ENCODE measurements at places on chromosomes 4 and X. TPM values are rescaled to one million over a fixed set of nuclear protein-coding genes. Genes with fewer than 3 reads are reported as not detected.
A peak's percentile ranks its signal among the peaks of the same experiment; 100 is the strongest.

Gene TMPRSS11F
- polyA plus RNA-seq: not detected

DNA sequence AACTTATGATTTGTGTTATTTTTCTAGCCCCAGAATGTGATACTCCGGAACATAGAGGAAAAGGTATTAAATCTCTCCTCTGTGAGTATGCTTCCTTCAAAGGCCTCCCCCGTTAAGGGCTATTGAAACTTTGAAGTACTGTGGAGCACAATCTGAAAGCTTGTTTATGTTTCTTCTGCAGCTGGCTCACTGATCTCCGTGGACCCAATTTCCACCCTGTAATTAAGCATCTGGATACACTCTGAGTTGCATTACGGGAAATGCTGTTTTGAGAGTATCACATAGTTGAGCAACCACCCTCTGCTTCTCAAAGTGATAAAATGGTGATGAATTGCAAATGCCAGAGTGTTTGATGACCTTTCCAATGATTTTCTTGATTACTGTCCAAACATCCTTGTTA lies 296.8 kb upstream of the PABPC5 start:
- no peak overlapping the region for H3K27ac ChIP-seq
- H3K4me1 ChIP-seq: no peaks in the 10 kb centered on the region
- H3K4me3 ChIP-seq: no peak overlapping the region
- no peaks in the 10 kb centered on the region for H3K27me3 ChIP-seq

GRCh38 chrX:43643662-43644061 lies 12.4 kb upstream of the MAOA start:
- no peak for DNase-seq
- peaks cover 1% of the 10 kb centered on the region for H3K4me1 ChIP-seq
- no peaks in the 10 kb centered on the region for H3K36me3 ChIP-seq
- no peak overlapping the region for H3K27ac ChIP-seq

Gene SPP1
- polyA plus RNA-seq: not detected

Gene CT45A2
- not detected for polyA plus RNA-seq

Gene ASIC5
- not detected for polyA plus RNA-seq

Gene IQCM
- not detected for polyA plus RNA-seq

DNA sequence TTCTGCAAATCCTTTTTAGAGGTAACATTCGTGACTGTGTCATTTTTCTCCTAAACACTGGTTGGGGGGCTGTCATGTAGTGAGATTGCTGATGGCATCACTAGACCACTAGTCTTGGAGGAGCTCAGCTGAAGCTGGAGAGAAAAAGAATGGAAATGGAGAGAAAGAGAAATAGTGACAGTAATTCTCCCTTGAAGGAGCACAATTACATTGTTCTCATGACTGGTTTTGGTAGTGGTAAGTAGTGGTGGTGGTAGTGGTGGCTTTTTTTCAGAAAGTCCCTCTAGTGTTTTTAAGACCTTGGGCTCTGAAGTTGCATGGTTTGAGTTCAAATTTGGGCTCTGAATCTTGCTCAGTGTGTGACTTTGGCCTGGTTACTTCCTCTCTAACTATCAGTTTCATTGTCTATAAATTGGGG lies 99.8 kb downstream of the LARP7 start:
- peaks cover 10% of the 10 kb centered on the region for H3K4me1 ChIP-seq
- peak overlapping the region; percentile 78 for H3K27ac ChIP-seq
- no peak overlapping the region for H3K4me3 ChIP-seq
- H3K27me3 ChIP-seq: no peaks in the 10 kb centered on the region
- no peak for DNase-seq

Gene KLB
- 0.10 TPM for polyA plus RNA-seq

Gene TXK
- 0.33 TPM for polyA plus RNA-seq

Gene STK32B
- 0.27 TPM for polyA plus RNA-seq

DNA sequence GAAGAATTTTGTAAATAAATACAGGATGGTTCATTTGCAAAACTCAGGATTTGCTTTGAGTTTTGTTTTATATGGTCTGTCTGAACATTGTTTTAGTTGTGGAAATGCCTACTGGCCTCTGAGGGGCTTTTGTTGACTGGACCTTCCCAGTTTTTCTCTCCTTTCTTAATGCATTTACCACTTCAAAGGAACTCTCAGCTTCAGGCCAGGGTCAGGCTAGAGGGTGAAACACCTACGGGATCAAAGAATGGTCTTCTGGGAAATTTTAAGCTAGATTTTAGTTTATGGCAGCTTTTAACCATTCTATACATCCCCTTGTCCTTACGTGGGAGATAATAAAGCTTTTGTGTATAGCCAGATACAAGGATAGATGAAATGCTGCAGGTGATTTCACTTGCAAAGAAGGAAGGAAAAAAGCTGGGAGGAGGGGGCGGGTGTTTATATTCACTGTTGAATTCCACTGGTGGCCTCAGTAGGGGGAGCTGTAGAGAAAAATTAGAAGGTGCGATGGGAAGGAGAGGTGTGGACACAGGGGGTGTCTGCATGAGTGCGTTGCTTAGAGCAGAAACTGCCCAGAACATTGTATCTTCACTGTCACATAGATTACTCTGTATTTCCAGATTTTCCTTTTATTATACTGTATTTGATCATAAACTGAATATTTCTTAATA lies 151.8 kb downstream of the TSPAN5 start:
- no peak overlapping the region for H3K27ac ChIP-seq
- no peak overlapping the region for H3K4me3 ChIP-seq
- no peaks in the 10 kb centered on the region for H3K4me1 ChIP-seq
- no peaks in the 10 kb centered on the region for H3K27me3 ChIP-seq
- H3K36me3 ChIP-seq: peaks cover 18% of the 10 kb centered on the region
